ENCODE measurements at places on chromosomes 5 and 9. TPM values are rescaled to one million over a fixed set of nuclear protein-coding genes. Genes with fewer than 3 reads are reported as not detected.
A peak's percentile ranks its signal among the peaks of the same experiment; 100 is the strongest.

- H3K36me3 ChIP-seq, result peaks cover 26% of the 10 kb centered on the region
- no peaks in the 10 kb centered on the region for H3K27me3 ChIP-seq
- no peak overlapping the region for H3K4me3 ChIP-seq
- peaks cover 27% of the 10 kb centered on the region for H3K4me1 ChIP-seq
Observed at GRCh38 chr5:61159070-61159469, 3.2 kb downstream of the SMIM15 start.

DNA sequence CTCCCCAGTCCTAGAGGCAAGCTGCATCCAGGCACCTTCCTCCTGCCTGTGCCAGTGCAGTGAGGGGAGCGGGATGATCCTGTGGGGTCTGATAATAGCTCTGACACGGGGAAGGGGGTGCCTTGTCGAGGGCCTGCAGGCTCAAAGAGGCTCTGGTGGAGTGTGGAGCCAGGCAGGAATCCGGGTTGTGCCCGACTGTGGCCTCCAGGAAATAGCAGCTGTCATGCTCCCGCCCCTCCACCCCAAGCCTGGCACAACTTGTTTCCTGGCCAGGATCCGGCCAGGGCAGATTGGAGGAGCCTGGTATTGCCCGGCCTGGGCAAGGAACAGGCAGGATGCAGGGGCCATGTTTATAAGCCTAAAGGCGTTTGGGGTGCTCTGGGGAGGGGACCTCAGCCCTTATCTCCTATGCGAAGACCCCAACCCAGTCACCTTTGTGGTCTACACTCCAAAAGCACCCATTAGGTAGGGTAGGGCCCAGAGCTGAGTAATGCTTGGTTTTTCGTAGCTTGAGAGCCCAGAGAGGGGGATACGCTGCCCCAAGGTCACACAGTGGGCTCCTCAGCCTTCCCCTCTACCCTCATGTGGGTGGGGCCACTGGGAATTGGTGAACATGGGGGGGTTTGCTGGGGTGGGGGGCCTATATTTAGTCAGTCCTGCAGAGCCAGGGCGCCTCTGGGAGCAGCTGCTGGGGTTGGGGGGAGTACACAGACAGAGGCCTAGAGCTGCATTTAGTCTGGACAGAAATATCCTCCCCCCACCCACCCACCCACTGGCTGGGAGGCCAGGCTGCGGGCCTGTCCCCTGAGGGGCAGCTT, 12.2 kb downstream of the CXXC5 start:
- peak overlapping the region; percentile 52 for H3K4me3 ChIP-seq
- H3K36me3 ChIP-seq, result 0 out of 2 replicates have a peak, but pooled peaks cover 3% of the 10 kb centered on the region
- peak overlapping the region; percentile 78 for H3K27ac ChIP-seq
- peak; percentile 90 for DNase-seq

- no peak overlapping the region for H3K4me3 ChIP-seq
- DNase-seq, result no peak
- peaks cover 18% of the 10 kb centered on the region for H3K27me3 ChIP-seq
- no peak overlapping the region for H3K27ac ChIP-seq
- no peaks in the 10 kb centered on the region for H3K36me3 ChIP-seq
Observed at GRCh38 chr5:61667525-61668218, 335.6 kb downstream of the ZSWIM6 start.

COL5A1 gene
- 15.2 TPM for total RNA-seq

CDKN2B gene
- total RNA-seq, result 33.8 TPM

Data from PC-9 (cell line).